Left ventricle myocardium superior (tissue), 1 donor: ENCODE measurements at places on chromosomes 6 and 20. TPM values are rescaled to one million over a fixed set of nuclear protein-coding genes. Genes with fewer than 3 reads are reported as not detected.
A peak's percentile ranks its signal among the peaks of the same experiment; 100 is the strongest.

DNA sequence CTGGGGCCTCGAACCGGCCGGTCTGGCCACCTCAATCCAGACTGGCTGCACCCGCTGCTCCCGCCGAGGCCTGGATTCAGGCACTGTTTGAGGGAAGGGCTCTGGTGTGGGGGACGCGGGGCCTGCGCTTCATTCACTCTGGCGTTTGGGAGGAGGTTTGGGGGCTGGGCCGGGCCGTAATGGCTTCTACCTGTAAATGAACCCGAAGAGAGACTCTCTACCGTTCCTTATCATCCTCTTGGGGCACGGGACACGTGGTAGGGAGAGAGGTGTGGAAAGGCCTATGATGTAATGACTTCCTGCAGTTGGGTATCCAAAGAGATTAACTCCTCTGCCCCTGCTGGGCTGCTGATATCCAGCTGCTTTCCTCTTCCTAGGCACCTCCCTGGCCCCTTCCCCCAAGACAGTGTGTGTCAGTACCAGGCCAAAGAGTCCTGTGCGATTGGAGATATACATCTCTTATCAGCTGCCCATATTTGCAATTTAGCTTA, 1.8 kb downstream of the FOXO3 start:
- DNase-seq: peak; percentile 67

GRCh38 chr6:170036916-170037315, 254.0 kb downstream of the DLL1 start:
- no peak for DNase-seq

GRCh38 chr20:7629880-7630279, 310.4 kb downstream of the HAO1 start:
- no peak for DNase-seq

DNA sequence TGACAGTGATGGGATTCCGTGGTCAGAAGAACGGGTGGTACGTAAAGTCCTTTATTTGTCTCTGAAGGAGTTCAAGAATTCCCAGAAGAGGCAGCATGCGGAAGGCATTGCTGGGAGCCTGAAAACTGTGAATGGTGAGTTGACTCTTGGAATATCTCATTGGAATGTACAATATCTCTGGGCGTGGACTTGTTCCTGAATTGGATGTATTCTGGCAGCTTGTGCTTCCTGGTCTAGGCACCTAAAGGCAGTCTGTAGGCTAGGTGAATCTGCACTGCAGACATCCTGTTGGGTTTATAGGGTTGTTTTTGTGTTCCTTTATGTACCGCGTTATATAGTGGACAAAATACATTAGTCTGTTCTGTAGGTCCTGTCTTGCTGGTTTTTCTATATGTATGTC, 128.2 kb downstream of the JARID2 start:
- no peak for DNase-seq

DNA sequence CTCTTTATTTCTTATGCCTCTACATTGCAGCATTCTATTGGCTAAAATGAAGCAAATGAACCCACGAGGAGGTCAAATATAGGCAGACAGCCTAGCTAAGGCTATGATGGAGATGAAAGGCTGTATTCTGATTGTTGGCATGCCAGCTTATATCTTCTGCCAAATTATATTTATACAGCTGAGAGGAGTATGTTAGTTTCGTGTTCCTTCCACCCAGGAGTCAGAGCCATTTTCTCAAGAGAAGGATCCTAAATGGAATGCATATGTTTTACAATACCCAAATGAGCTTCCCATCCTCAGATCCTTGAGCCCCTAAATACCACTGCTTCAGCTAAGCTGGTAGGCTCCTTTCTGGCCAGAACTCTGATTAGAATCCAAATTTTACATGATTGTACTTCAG, 178.4 kb upstream of the HDDC2 start:
- DNase-seq: no peak

- DNase-seq: no peak
Measured at GRCh38 chr6:18211338-18211737, 53.0 kb downstream of the DEK start.

DNA sequence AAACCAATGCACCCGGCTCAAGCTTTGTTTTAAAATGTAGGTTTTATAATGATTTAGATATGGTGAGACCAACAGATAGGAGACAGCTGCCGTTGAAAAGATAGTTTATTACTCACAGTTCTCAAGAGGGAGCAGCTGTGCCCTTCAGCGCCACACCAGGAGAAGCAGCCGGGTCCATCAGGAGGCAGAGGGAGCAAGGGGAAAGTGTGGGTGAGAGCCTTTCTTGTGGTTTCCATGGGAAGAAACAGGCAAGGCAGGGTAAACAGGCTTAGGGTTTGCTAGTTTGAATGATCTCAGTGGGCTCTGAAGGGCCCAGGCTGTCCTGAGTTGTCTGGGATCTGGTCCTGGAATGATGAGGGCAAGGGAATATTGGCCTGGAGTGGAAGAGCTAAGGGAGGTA, 117.7 kb upstream of the PLCB4 start:
- DNase-seq: no peak

DNA sequence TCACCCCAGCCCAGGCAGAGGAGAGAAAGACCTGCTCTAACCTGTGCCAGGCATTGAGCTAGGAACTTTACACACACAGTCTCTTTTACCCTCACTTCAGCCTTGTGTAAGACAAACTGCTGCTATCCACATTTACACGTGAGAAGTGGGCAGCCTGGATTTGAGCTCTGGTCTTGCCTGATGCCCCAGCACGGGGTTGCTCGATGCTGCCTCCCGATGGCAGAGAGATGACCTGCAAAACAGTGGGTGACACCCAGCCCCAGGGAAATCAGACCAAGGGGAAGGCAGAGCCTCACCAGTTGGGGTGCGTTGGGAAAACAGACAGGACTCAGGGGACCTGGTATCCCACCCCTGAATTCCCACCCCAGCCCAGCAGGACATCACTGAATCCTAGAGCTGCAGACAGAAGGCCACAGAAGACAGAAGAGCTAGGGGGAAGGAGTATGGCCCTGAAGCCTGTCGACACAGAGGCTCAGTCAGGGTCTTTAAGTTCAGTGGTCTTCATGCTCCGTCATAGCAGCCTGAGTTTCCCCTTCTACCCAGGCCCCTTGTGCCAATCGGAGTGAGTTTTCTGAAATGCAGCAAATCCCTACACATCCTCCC, 990 bp downstream of the BPI start:
- peak; percentile 54 for DNase-seq

DNA sequence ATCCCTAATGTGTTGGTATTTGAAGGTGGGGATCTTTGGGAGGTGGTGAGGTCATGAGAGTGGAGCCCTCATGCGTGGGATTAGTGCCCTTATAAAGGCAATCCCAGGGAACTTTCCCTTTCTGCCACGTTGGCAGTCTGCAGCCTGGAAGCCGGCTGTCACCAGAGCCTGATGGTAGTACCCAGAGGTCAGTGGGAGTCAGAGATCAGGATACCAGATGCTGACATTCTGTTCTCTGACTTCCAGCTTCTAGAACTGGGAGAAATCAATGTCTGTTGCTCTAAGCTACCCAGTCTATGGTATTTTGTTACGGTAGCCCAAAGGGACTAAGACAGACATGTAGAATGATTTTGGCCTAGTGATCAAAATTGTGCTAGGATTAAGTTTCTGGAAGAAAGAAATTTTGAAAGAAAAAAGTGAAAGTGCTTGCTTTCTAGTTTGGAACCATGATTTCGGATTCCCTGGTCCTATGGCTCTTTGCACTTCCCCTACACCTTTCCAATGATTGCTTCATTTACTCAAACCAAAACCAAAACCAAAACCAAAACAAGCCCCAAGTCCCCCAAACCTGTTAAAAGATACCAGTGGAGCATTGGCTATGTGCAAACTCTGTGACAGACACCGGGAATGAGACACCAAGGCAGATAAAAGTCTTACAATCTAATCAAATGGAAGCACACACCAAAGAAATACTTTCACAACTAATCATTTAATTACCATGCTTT, 173.7 kb upstream of the ZNF217 start:
- DNase-seq: no peak

DNA sequence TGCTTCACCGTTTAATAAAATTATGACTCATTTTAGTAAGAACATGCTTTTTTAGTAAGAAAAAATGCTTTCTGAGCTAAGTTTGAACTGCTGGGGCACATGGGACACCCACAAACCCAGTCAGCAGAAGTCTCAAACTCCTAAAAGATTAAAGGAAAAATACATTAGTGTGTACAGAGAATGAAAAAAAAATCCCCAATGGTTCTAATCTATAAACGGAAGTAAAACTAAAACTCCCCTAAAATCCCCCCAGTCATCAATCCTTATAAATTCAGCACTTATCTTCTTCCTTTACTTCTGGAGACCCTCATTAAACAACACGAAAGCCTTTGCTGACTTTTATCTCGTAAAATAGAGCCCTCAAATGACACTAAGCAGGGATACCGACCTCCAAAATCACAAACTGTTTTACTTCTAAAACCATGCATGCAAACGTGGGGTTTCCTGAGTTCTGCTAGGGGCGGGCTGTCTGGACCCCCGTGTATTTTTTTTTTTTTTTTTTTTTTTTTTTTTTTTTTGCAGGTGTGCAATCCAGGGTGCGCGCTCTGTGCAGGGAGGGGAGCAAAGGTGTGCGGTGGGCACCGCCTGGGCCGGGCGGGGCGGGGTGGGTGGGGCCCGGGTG, 1.1 kb upstream of the MYB start:
- DNase-seq: no peak

DNA sequence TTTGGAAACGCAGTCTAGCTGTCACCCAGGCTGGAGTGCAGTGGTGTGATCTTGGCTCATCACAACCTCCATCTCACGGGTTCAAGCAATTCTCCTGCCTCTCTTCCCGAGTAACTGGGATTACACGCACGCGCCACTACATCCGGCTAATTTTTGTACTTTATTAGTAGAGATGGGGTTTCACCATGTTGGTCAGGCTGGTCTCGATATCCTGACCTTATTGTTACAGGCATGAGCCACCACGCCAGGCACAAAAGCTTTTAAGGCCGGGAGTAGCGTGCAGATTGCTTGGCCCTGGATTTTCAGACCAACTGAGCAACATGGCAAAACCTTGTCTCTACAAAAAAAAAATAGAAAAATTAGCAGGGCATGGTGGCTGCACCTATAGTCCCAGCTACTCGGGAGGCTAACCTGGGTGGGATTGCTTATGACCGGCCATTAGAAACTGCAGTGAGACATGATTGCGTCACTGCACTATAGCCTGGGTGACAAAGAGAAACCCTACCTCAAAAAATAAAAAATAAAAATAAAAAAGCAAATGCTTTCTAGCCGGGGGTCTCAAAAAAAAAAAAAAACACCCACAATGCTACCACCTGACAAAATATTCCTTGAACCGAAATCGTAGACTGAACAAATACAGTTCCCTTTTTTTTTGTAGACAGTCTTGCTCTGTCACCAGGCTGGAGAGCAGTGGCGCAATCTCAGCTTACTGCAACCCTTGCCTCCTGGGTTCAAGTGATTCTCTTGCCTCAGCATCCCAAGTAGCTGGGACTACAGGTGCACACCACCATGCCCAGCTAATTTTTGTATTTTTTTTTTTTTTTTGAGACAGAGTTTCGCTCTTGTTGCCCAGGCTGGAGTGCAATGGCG, 15.0 kb downstream of the RBM39 start:
- no peak for DNase-seq

- no peak for DNase-seq
Measured at GRCh38 chr20:48952656-48953055, 31.1 kb downstream of the ARFGEF2 start.

DNA sequence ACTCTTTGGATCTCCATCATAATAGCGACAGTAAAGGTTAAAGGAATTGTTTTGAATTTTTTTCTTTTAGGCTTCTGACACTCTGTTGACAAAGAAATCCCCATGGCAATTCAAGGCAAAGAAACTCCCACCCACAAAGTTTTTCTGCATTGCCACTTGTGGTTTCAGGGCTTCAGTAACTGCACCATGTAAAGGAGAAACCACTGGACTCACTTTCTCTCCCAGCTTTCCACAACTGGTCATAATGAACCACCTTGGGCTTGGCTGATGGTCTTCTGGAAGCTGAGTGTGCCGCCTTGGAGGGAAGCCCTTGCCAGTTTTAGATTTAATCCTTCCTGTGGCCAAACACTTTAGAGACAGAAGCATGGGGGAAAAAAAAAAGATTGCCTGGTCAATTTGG, 163.1 kb downstream of the ISM1 start:
- DNase-seq: no peak

DNA sequence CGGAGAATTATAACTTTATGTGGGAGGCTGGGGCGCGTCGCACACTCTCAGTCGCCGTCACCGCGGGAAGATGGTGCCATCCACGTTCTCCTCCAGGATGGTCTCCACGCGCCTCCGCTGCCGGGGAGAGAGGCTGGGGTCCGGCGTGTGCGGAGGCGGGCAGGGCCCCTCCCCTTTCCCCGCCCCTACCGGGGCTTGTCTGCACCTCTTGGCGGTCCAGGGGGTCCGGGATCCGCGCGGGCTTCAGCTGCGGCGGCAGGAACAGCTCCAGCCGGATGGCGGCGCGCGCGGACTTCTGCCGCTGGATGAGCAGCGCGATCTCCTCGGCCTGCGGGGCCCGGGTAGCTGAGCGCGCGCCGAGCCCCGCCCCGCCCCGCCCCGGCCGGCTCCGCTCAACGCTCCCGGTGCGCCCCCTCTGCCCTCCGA, 807 bp downstream of the LKAAEAR1 start:
- DNase-seq: peak; percentile 88

GRCh38 chr6:6674872-6675271, 86.4 kb downstream of the LY86 start:
- no peak for DNase-seq

- DNase-seq: no peak
Measured at GRCh38 chr6:68572525-68572924, 62.6 kb upstream of the ADGRB3 start.

DNA sequence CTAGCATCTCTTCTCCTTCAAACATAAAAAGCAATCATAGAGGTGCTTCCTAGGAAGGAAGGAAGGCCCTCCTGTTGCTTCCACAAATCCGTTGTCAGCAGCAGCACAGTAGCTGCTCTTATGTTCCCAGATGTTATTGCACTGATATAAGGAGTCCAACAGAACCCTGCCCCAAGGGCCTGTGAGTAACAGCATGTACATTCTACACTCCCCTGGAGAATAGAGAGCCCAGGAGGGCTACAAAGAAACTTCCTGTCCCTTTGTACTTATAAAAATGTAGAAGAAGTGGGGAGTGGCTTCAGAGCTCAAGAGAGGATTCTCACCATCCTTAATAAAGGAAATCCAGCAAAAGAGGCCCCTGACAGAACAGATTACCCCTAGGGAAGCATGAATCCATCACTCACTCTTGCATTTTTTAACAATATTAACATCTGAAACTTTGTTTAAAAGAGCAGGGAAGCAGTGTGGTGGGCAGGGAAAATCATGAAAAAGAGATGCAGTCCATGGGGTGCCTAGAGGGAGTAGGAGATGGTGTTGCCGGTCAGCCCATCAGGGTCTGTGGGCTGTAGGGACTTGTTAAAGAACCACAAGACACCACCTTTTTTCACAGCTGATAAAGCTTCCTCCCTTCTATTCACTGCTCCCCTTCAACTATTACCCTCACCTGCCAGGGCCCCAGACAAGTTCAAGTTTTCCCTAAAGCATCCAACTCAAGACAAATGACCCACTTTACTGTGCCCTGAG, 104.5 kb upstream of the ADGRF1 start:
- no peak for DNase-seq

GRCh38 chr6:29710281-29710941, 12.8 kb upstream of the HLA-F start:
- DNase-seq: no peak

ZNF391 gene
- 0.97 TPM for total RNA-seq

MUCL3 gene
- total RNA-seq: not detected

GPLD1 gene
- total RNA-seq: 1.1 TPM

BEND6 gene
- 0.35 TPM for total RNA-seq

QKI gene
- 502 TPM for total RNA-seq

SNX21 gene
- 21.3 TPM for total RNA-seq
